ENCODE measurements at places on chromosomes 2 and 18. TPM values are rescaled to one million over a fixed set of nuclear protein-coding genes. Genes with fewer than 3 reads are reported as not detected.

DNA sequence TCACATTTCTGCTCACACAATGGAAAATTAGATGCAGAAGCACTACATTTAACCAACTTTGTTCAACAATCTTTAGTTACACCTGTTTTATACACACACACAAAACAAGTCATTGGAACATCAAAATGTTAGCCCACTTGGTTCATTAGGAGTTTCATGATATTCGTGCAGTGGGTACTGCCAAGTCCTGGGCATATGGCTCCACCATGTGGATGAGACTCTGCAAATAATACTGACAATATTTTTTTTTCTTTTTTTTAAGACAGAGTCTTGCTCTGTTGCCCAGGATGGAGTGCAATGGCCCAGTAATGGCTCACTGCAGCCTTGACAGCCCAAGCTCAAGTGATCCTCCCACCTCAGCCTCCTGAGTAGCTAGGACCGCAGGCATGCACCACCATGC lies 34.5 kb upstream of the GRB14 start:
- no peak for DNase-seq

Gene GREB1
- 1.8 TPM for total RNA-seq

GRCh38 chr2:164754157-164755093 lies 87.2 kb downstream of the COBLL1 start:
- no peak for DNase-seq

Gene PCARE
- 0.14 TPM for total RNA-seq

DNA sequence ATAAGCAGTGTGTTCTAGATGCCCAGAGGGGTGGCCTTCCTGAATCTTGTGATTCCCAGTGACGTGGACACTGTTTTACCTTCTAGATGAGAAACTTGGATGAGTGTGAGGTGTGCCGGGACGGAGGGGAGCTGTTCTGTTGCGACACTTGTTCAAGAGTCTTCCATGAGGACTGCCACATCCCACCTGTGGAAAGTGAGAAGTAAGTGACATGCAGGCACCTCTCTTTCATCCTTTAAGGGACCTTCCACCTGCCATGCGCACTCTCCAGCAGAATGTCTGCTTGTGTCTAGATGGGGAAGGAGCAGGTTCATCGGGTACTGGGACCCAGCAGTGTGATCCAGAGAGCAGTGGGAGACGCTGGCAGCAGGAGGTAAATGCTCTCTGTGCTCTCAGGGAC lies 16.0 kb upstream of the SP100 start:
- DNase-seq = no peak

DNA sequence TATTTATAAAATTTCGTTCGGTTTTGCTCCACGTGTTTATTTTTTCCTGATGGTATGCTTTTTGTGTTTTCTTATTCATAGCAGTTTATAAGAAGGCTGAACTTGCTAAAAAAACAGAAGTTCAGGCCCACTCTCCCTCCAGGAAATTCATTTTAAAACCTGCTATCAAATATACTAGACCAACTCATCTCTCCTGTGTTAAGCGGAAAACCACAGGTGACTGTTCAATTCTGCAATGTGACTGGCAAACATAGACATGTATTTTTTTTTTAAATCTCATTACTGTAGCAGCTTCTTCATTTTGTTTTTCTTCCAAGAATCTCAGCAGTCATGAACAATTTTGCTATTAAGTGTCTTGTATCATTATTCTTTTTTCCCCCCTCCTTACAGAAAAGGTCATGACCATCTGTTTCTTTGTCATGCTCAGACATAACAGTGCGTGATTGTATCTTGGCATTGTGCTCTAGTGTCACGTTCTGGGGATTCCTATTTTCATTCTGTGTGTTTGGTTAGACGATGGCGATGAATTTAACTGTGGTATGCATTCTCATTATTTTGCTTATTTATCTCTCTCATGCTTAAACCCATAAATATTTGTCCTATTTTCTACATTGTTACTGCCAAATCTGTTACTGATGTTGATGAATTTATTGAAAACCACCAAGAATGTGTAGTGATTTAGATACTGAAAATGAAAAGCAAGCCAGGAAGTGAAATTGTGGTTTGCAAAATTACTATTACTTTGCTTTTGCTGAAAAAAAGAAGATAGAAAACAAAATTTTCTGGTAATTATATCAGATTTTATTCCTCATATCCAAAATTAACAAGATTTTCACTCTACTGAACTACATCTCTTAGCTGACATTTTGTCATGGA lies 74.6 kb upstream of the UNC80 start:
- no peak for DNase-seq

DNA sequence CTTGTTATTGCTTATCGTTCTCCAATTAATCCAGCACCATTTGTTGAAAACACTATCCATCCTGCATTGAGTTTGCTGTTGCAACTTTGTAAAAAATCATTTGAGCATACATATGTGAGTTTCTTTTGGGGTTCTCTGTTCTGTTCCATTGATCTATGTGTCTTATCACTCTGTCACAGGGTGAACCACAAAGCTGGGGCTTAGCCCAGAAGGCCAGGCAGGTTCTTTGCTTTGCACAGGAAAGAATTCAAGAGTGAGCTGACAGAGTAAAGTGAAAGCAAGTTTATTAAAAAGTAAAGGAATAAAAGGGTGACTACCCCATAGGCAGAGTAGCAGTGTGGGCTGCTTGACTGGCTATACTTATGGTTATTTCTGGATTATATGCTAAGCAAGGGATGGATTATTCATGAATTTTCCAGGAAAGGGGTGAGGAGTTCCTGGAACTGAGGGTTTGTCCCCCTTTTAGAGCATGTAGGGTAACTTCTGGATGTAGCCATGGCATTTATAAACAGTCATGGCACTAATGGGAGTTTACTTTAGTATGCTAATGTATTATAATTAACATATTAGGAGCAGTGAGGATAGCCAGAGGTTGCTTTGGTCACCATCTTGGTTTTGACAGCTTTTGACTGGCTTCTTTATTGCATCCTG lies 46.8 kb downstream of the RNF138 start:
- DNase-seq = no peak

DNA sequence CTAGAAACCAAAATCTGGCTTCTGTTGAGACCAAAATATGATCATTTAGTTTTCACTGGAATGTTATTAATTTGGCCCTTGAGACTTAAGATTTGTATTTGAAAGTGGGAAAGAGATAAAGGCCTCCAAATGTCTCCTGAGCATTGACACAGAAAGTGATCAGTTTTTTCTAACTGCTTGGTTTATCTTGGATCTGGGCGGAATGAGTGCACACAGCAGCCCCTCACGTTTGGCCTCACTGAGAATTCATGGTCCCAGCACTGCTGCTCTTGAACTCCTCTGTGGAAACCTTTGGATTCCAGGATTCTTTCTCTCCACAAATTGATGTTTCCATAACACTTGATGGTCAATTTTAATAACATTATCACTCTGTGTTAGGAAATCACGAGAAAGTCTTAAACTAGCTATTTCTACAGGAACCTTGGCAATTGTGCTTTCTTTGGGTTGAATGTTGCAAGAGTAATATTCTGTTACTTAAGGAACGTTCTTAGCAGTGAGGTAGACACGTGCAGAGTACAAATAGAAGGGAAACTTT lies 180.3 kb upstream of the BCL2L11 start:
- DNase-seq = no peak

- no peak for DNase-seq
Measured at GRCh38 chr2:71240794-71241193, 13.9 kb upstream of the PAIP2B start.

DNA sequence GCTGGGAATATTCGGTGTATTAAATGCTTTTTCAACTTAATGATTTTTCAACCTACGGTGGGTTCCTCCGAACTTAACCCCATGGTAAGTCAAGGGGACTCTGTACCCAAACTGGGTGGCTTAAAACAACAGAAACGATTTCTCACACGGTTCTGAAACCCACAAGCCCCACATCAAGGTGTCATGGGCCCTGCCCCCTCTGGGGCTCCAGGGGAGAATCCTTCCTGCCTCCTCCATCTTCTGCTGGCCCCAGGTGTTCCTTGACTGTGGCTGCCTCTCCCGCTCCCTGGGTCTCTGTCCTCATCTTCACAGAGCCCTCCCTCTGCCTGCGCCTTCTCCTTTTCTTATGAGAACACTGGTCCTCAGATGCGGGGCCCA lies 301.3 kb upstream of the SALL3 start:
- DNase-seq = no peak

- DNase-seq = no peak
Measured at GRCh38 chr2:235618039-235618438, 124.2 kb downstream of the AGAP1 start.

DNA sequence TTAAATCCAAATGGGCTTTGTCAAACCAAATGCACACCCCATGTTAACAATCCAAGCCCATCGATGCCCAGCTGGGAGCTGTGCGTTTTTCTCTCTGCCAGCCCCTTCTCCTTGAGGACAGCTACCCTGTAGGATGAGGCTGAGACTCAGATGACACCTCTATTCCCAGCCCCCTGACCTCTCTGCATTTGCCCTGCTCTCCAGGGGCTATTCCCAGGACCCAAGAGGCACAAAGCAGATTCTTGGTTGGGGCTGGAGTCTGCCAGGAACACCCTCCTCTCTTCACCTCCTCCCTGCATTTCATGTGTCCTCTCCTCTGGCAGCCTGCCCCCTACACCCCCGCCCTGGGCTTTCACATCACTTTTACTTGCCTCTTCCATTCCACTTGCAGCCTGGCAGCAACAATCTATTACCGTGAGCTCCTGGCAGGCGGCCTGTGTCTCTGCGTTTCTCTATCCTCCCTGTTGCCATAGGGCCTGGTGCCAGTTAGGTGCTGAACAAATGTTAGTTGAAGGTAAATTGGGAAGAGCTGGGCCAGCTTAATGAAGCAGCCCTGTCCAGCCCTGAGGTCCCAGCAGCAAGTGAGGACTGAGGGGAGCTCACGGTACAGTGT lies 51.8 kb downstream of the ADD2 start:
- peak; percentile 50 for DNase-seq

Gene FEV
- not detected for total RNA-seq

DNA sequence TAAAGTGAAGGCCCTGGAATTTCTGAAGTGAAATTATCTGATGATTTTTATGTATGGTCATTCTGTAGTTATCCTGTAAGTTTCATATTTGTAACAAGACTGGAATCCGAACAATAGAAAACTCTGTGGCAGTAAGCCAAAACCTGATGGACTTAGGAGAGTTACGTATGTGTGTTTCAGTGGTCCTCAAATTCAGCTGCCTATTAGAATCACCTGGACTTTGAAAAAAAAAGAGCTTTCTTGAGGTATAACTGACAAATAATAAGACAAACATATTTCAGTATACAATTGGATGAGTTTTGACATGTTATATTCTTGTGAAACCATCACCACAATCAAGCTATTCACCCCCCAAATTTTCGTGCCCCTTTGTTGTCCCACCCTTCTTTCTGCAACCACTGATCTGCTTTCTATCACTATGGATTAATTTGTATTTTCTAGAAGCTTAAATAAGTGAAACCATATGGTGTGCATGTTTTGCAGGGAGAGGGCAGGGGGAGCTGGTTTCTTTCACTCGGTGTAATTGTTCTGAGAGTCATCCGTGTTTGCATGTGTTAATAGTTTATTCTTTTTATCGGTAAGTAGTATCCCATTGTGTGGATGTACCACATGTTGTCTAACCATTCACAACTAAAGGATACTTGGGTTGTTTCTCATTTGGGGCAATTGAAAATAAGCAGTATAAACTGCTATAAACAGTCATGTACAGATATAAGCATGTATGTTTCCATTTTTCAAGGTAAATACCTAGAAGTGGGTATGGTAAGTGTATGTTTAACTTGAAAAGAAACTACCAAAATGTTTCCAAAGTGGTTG lies 50.2 kb upstream of the EML4 start:
- DNase-seq = no peak

DNA sequence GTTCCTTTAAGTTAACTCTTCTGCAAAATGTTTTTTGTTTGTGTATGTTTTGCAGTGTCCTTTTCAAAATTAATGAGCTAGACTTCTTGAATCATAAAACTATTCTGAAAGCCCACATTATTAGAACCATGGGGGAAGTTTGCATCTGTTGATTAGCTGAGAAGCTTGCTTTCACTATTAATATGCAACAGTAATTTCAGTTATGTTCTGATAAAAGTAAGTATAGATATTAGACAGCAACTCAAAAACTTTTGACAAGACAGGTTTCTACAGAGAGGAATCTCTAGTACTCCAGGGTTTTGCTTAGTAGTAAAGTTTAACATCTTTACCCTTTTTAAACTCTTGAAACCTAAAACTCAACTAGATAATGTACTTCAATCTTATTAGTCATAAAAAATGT lies 147.8 kb downstream of the UBE2E3 start:
- no peak for DNase-seq

Gene OR6B2
- not detected for total RNA-seq

GRCh38 chr2:198252472-198252871 lies 448.1 kb downstream of the PLCL1 start:
- no peak for DNase-seq

Gene TMEM37
- 6.1 TPM for total RNA-seq

Gene FARSB
- 8.3 TPM for total RNA-seq

DNA sequence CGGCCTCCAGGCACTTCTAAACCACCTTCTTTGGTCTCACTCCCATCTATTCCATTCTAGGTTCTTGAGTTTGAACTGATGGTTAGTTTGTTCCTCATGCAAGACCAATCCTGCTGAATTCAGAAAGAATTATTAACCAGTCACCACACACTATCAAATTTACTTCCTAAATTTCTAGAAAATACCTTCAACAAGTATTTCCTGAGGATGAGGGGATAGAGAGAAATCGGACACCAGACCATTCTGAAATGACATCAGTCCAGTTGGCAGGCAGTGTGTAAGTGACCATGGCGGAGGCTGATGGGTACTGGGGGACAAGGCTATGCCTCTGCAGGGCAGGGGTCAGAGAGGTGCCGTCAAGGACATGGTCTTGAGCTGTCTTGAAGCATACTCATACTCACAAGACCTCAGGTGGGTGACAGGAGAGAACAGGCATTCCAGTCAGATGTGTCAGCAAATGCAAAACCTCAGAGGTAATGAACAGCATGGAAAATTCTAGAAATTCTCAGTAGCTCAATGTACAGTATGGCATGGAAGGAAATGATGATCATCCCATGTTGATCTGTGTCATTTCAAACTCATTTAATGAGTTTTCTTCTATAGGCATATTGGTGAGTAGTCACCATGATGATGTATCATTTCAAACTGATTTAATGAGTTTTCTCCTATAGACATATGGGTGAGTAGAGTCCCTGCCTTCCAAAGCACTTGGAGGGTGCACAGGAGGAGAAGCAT lies 119.6 kb downstream of the DDX1 start:
- no peak for DNase-seq

DNA sequence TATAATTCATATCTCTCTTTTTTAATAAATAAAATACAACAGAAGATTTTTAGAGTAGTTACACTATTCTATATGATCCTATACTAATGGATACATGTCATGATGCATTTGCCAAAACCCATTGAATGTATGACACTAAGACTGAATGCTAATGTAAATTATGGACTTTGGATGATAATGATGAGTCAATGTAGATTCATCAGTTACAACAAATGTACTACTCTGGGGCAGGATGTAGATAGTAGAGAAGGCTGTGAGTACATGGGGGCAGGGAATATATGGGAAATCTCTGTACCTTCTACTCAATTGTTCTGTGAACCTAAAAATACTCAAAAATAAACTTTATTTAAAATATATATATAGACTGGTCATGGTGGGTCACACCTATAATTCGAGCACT lies 45.6 kb upstream of the NEDD4L start:
- no peak for DNase-seq

Gene TEX44
- not detected for total RNA-seq

Gene NT5DC4
- total RNA-seq = not detected

All from sigmoid colon (tissue), 7 donors.